ENCODE measurements at places on chromosomes 4 and X. TPM values are rescaled to one million over a fixed set of nuclear protein-coding genes. Genes with fewer than 3 reads are reported as not detected.

DNA sequence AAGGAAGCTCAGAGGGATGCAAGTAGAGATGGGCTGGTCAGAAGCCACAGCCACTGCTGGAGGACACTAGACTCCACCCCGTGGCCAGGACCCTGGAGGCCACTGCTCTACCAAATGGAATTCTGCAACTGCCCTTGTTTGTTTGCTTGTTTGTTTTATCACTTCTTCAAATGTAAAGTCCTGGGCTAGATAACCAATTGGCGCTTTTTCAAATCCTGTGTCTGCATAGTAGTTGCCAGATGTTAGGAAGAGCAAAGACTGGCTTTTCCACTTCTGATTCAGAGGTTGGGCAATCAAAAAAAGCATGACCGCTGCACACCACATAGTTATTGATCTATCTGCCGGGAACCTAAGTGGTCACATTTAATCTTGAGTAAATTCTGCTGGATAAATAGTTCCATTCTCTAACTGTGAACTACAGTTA is 255.2 kb upstream of the SFRP2 start:
- DNase-seq = no peak

The MCTS1 gene
- total RNA-seq = 66.7 TPM

The SSX2B gene
- not detected for total RNA-seq

GRCh38 chr4:7868892-7869471 is 70.7 kb downstream of the AFAP1 start:
- DNase-seq = no peak

DNA sequence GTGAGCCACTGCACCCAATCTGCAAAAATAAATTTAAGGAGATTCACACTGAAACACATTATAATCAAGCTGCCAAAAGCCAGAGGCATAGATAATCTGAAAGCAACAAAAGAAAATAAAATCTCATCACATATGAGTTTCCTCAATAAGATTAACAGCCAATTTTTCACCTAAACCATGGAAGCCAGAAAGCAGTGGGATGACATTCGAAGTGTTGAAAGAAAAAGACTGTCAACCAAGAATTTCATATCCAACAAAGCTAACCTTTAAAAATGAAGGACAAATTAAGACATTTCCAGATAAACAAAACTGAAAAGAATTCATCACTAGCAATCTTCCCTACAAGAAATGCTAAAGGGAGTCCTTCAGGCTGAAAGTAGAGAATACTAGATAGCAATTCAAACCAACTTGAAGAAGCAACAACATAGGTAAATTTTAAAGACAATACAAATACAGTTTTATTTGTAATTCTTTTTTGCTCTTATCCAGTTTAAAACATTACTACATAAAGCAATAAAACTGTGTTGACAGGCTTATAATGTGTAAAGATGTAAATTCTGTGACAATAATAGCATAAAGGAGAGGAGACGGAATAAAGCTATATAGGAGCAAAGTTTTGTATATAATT is 23.1 kb upstream of the KLHL8 start:
- DNase-seq = no peak

The FMR1NB gene
- not detected for total RNA-seq

- DNase-seq = no peak
These were observed 273.3 kb upstream of the RASGEF1B start for GRCh38 chr4:81745050-81745449.

DNA sequence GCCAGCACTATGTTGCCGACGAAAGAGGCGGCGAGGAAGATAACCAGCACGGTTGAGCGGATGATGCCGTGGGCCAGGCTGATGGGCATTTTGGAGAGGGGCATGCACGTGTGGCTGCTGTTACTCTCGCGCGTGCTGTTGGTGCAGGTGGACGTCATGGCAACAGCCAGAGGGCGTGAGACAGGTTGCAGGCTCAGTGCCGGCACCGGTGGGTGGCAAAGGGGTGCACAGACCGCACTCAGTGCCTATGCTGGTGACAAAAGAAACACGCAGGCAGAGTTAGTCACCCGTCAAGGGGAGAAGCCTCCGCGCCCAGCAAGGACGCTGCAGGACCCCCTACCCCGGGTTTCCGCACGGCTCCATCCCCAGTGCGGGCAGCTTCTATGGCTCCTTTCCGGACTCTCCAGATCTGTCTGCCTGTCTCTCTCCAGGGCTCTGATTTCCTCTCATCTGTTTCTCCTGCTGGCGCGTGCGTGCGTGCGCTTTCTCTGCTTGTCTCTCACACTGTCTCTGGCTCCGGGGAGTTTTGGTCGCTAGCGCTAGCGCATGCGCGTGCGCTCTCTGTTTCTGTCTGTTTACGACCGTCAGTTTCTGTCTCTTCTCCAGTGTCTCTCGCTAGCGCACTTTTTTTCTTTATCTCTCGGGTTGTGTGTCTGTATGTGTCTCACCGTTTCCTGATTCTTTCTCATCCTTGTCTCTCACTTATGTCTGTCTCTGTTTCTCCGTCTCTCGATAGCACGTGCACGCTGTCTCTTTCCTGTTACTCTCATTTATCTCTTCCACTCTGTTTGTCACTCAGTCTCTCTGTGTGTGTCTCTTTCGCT is 2.1 kb downstream of the GPR101 start:
- DNase-seq = peak; percentile 0

- no peak for DNase-seq
These were observed 10.1 kb downstream of the STIM2 start for GRCh38 chr4:26870576-26871262.

- no peak for DNase-seq
These were observed 194.2 kb upstream of the C1QTNF7 start for GRCh38 chr4:15233626-15234025.

DNA sequence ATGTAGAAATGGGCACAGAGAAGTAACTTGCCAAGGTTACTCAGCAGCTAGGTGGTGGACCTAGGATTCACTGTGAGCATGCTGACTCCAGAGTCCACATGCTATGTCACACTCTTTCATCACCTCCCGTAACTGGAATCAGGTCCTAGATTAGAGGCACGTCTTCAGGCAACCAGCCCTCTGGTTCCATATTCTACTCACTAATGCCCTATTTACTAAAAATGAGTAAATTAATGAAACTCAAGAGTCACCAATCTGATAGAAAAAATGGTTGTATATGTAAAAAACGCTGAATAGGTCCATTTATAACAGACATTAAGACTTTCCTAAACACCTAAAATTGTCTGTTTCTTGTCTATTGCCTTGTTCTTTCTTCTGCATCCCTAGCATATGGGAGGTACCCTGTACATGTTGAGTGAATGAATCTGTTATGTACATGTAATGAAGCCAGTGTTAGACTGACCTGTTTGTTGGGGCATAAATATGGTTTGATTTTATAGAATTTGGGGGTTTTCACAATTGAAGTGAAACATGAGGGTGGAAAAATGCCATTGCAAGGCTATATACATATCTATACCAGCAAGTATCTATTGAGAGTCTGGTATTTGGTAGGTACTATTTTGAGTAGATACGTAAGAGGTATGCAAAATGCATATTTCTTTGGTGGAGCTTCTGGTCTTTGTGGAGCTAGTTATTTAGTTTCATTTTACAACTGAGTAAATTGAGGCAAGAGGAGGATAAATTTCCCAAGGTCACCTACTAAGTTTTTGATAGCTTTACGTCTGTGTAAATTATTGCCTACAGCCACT is 7.5 kb upstream of the RUFY3 start:
- peak; percentile 81 for DNase-seq

DNA sequence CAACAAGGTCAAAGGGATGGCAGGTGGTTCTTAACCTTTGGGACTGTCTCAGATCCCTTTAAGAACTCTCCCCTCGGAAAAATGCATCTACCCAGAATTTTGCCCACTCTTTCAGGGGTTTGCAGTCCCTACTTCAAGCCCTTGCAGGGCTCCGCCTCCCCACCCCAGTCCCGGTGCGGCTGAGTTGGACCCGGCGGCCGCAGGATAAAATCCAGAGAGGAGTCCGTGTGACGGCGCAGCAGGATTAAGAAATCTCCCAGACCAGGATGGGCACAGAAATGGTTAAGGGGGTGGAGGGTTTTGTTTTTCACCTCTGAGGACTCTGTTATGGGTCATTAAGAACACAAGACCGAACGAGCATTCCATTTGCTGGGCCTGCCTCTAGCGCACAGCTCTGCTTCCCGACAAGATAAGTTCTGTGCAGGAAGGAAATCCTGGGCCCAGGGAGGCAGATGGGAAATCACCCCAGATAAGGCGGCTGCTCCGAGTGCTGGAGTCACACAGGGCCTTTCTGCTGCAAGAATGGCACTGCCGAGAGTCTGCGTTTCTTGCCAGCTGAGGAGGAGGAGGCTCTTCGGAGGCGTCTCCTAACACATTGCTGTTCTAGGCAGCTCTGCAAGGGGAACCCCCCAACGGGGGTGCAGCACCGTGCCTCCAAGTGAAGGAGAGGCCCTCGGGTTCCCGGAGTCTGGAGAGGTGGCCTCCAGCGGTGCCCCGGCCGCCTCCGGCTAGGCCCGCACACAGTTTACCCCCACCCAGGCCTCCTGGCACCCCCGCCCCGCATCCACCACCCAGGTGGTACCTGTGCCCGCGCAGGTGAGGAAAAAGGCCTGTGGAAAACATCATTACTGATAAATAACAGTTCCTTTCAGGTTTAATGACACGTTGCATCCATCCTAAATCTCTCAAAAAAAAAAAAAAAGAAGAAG is 277.6 kb downstream of the BCOR start:
- DNase-seq = no peak

The RNF212 gene
- 0.52 TPM for total RNA-seq

- DNase-seq = no peak
These were observed 213.6 kb downstream of the AFF2 start for GRCh38 chrX:148713981-148714380.

- peak; percentile 3 for DNase-seq
These were observed 171.5 kb upstream of the VEGFC start for GRCh38 chr4:176964116-176964691.

The SMIM43 gene
- 0.30 TPM for total RNA-seq

- no peak for DNase-seq
These were observed 65.3 kb downstream of the NYX start for GRCh38 chrX:41512394-41512793.

DNA sequence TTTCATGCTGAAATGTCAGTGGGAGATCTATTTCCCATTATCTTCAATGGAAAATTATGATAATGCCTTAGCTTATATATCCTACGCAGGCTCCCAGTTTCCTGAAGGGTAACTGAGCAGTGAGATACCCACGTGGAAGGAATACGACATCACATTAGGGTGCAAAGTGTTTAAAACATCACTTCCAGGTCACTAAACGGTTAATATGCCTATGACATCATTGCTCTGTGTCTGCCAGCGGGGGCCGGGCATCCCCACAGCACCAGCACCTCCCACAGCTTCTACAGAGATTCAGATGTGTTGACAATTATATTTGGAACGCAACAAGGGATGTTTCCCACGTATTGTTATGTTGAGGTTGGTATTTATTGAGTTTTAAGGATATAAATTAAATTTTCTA is 27.1 kb downstream of the TMEM271 start:
- DNase-seq = no peak

GRCh38 chr4:83251447-83251830 is 33.2 kb downstream of the COQ2 start:
- DNase-seq = no peak

The SGMS2 gene
- 223 TPM for total RNA-seq

The PRSS12 gene
- total RNA-seq = 2.0 TPM

The ZAR1 gene
- not detected for total RNA-seq

DNA sequence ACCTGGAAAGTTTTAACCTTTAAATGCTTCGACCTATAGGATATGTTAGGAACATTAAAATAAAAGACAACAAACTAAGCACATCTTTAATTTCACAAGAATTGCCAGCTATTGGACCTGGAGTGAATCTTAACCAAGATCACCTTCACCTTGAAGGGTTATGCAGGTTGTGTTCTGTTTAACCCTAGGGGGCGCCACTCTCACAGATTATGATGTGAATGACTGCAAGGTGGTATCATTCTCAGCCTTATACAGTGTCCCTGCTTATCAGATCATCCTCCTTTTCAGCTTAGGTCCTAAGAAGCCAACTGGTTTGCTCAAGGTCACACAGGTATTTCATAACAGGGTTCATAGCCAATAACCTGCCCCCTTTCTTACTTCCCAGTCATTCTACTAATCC is 23.5 kb downstream of the INTS6L start:
- no peak for DNase-seq

- no peak for DNase-seq
These were observed at the start of gene UGT8 for GRCh38 chr4:114598191-114599121. Gene UGT8, plus strand, starts transcription at chr4:114598807. Its CDS starts 24,074 bp downstream, at chr4:114622881.

GRCh38 chr4:87087015-87087414 is 133.4 kb downstream of the KLHL8 start:
- no peak for DNase-seq

All from renal cortical epithelial cell (primary cell).